ENCODE measurements at places on chromosomes 5 and 9. TPM values are rescaled to one million over a fixed set of nuclear protein-coding genes. Genes with fewer than 3 reads are reported as not detected.

- DNase-seq: no peak
Measured at GRCh38 chr9:74447451-74448193, 49.5 kb upstream of the RORB start.

AK3 gene
- polyA plus RNA-seq: 92.2 TPM

GRCh38 chr9:78295731-78296130 lies 1.2 kb upstream of the PSAT1 start:
- no peak for DNase-seq

DNA sequence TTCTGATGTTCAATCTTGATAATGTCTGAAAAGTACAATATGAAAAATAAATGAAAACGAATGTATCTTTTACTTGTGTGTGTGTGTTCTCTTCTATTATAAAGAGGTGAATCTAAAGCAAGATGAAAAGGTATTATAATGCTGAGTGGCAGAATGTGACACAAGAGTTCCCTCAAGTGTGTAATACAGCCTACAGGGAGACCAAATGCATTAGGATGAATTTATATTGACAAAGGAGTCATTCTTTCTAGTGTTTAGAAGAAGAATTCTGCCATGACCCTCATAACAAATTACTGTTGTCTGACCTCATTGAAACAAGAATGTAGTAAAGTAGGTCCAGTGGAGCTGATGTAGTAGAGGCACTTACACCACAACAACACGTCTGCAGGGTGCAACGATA lies 1119.0 kb upstream of the CDH10 start:
- DNase-seq: no peak

MZB1 gene
- 0.38 TPM for polyA plus RNA-seq

GRCh38 chr5:174392892-174393291 lies 331.5 kb upstream of the MSX2 start:
- DNase-seq: no peak

- no peak for DNase-seq
Measured at GRCh38 chr5:137617528-137618205, 118.2 kb downstream of the KLHL3 start.

DNA sequence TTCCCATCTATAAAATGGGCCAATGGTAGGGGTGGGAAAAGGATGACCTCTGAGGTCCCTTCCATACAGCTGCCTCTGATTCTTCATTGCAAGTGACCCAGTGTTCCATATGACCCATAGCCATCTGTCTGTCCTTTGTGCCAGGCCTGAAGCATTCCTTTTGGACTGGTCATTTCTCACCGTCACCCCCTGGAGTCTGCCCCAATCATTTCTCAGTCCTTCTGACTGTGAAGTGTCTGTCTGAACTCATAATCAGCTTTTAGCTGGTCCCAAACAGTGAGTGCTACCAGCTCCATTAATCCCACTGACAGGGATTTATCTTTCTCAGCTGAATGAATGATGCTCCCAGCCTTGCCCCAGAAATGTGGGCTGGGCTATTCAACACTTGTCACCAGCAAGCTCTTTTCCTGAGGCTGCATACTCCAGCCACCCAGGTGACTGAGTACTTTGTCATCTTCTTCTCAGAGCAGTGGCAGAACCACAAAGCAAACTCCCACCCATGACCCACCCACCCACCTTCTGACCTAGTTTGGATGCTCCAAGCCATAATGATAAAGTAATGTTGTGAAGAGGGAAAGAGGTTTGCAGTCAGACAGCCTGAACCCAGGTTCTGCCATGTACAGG lies 37.4 kb downstream of the KCNIP1 start:
- DNase-seq: no peak

GRCh38 chr5:32489791-32490562 lies 45.4 kb upstream of the ZFR start:
- DNase-seq: peak; percentile 72

TMED7 gene
- polyA plus RNA-seq: 103 TPM

ANKRD20A1 gene
- 3.9 TPM for polyA plus RNA-seq

GRCh38 chr9:127407492-127407843 lies 10.5 kb downstream of the SLC2A8 start:
- no peak for DNase-seq

DNA sequence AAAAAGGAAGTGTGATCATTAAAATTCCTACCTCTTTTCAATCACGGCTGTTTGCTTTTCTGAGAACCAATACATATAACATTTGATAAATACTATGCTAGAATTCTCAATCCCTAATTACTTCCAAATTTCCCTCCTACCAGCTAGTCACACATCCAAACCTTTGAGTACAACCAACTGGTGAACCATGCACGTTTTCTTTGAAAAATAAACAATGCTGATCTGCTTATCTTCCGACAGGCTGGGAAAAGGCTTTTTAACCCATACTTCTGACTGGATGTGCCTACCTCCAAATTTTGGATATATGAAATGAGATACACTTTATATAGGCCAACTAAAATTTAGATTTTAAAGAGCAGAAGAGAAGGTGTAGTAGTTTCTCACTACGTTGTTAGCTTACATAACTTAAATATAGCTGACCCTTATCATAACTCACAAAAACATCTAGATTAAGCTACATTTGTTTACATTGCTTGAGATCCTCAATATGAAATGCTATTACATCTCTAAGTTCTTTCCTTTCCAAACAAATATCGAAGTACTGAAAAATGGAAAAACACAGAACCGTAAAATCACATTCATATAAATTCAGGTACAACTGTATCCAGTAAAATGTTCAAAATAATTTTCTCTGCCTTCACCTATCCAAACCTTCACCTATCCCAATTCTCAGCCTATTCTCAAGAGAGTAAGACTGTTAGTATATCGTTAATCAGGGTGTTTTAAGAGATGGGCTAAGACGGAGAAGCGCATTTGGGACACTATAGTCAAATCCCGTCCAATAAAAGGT lies 2.1 kb downstream of the NR3C1 start:
- DNase-seq: no peak

DNA sequence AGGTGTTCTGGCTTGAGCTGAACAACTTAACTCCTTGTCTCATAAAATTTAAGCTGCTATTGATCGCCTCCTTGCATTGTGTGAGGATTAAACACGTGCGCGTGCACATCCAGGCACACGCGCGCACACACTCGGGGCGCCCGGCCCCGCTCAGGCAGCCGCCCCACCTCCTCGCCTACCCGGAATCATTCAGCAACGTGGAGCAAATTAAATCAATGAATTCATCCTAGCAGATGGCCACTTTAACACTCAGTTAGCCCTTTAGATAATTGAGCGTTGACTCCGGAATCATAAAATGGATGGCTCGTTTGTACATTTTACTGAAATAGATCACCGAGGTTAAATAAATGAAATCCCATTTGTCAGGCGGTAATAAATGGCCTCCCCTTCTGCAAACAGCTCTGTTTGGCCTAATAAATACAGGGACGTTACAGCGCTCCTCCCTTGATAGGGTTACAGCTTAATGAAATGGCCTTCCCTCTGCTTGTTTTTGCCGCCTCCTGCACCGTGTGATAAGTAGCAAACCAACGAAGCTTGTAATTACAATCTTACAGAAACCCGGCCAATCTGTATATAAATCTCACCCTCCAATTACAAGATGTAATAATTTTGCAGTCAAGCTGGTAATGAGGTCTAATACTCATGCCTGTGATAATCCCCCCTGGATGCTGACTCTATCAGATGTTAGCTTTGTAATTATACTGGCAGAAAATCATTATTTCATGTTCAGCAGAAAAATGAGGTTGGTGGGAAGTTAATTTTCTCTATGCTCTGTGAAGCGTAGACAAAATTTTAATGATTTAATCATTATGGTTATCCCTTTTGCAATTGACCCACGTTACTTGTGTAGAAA lies 229.7 kb upstream of the IRX4 start:
- peak; percentile 6 for DNase-seq

ABCA1 gene
- polyA plus RNA-seq: 9.9 TPM

DNA sequence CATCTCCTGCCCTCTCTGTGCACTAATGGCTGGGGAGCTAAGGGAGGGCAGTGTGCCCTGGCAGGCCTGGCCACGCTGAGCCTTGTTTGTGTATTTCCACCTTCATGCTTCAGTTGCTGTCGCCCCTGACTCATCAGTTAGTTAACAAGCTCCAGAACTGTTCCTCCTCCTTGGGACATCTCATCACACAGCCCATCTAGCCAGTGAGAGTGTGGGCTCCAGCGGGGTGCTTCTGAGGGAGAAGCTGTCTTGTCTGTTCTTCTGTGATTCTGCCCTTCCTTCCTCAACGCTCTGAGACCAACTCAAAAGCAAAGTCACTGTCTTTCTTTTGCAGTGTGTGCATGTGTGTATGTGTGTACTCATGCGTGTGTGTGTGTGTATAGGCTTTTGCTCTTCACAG lies 58.3 kb upstream of the CPEB4 start:
- DNase-seq: no peak

GLRA1 gene
- not detected for polyA plus RNA-seq

GRCh38 chr5:127229185-127229889 lies 61.3 kb upstream of the MEGF10 start:
- peak; percentile 17 for DNase-seq

DNA sequence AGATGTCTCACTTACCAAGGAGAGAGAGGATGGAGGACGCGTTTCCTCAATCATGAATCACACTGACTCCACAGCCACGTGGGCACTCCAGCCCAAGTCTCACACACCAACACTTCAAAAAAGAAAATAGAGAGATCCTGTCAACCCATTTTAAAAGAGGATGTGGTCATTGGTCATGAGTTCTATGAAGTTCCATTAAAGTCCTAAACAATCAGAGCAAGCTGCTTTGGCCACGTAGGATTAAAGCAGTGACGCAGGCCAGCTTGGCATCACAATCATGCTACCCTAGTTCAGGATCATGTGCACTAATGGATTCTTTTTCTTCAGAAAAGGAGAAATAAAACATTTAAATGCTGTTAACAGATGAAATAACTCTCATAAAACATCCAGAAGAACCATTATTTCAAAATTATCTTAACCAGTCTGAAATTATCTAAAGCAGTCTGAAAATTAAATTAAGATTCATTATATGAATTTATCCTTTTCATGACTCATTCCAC lies 108.1 kb downstream of the SEMA5A start:
- DNase-seq: no peak

- no peak for DNase-seq
Measured at GRCh38 chr5:126953640-126954039, 76.7 kb downstream of the MARCHF3 start.

GRCh38 chr9:121975801-121976277 lies 117.3 kb downstream of the TTLL11 start:
- no peak for DNase-seq

FSTL4 gene
- polyA plus RNA-seq: 0.76 TPM

IPO11 gene
- 38.3 TPM for polyA plus RNA-seq

GRCh38 chr9:121192959-121193640 lies 8.6 kb downstream of the RAB14 start:
- DNase-seq: no peak

- DNase-seq: no peak
Measured at GRCh38 chr5:89277816-89278215, 394.8 kb upstream of the MEF2C start.

C5orf22 gene
- 35.0 TPM for polyA plus RNA-seq

- no peak for DNase-seq
Measured at GRCh38 chr5:150411245-150411979, 1.3 kb downstream of the CD74 start.

DNA sequence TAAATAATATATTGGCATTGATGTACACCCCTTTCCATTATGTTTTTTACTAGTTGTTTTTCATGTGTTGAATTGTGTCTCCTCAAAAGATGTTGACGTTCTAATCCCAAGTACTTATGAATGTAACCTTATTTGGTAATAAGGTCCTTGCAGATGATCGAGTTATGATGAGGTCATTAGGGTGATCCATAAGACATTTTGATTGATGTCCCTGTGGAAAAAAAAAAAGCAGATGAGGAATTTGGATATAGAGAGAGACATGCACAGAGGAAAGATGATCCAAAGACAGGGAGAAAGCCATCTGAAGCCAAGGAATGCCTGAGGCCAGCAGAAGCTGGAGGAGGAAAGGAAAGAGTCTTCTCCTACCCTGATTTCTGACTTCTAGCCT lies 632.7 kb downstream of the TLR4 start:
- DNase-seq: no peak

GRCh38 chr5:106759581-106759980 lies 911.2 kb downstream of the EFNA5 start:
- no peak for DNase-seq

CDKN2B-AS1 gene
- 0.10 TPM for polyA plus RNA-seq

- DNase-seq: no peak
Measured at GRCh38 chr9:4353236-4353635, 53.4 kb upstream of the GLIS3 start.

DNA sequence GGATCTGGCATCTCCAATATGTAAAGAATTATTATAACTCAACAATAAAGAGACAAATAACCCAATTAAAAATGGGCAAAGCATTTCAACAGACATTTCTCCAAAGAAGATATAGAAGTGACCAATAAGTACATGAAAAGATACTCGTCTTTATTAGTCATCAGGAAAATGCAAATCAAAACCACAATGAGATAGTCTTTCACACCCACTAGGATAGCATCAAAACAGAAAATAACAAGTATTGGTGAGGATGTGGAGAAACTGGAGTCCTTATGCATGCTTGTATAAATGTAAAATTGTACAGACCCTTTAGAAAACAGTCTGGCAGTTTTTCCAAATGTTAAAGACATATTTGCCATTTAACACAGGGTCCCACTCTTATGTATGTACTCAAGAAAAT lies 39.1 kb upstream of the ITGA1 start:
- DNase-seq: no peak

DNA sequence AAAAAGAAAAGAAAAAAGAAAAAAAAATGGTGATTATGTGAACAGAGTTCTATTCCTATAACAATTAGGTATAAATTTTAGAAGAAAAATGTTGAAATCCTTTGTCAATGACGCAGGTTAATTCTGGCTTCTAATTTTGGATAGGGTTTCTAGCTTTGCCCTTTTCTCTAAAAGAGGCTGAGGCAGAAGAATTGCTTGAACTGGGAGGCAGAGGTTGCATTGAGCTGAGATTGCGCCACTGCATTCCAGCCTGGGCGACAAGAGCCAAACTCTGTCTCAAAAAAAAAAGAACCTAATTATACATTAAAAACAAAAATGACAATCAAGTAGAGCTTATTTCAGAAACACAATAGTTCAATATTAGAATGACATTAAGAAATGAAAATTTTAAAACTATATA lies 2.9 kb downstream of the STXBP1 start:
- DNase-seq: no peak

MSANTD3 gene
- 23.6 TPM for polyA plus RNA-seq

- no peak for DNase-seq
Measured at GRCh38 chr9:99822806-99823591, 1.3 kb downstream of the NR4A3 start.

- no peak for DNase-seq
Measured at GRCh38 chr5:37811866-37812265, 28.0 kb downstream of the GDNF start.

All from right renal cortex interstitium (tissue), 3 donors.